Retinal pigment epithelial cell (primary cell): ENCODE measurements at places on chromosomes 2 and 18.

- DNase-seq = no peak
Observed at GRCh38 chr2:128789776-128790455, 471.2 kb upstream of the HS6ST1 start.

DNA sequence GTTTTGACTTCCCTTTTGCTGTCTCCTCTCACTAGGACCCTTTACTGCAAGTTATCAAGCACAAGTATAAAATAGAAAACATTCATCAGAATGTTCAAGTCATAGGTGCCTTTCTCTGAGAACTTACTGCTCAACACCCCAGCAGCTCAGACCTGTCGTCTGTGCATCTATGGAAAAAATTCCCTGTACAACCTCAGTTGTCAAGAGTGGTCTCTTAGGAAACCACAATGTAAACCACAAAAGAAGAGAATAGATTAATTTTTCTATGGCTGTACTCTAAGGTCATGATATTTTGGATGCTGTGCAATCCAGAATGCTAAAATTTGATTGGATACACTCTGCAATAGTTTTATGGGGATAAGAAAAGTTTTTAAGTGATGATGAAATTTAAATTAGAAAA lies 84.1 kb downstream of the RBMS1 start:
- no peak for DNase-seq

GRCh38 chr2:128379021-128380015 lies 60.6 kb upstream of the HS6ST1 start:
- DNase-seq = peak; percentile 14

- DNase-seq = no peak
Observed at GRCh38 chr18:79410171-79410641, 14.5 kb downstream of the NFATC1 start.

- DNase-seq = no peak
Observed at GRCh38 chr18:21300908-21301200, 58.8 kb downstream of the GREB1L start.

- no peak for DNase-seq
Observed at GRCh38 chr2:69918401-69918800, 3.5 kb downstream of the MXD1 start.

DNA sequence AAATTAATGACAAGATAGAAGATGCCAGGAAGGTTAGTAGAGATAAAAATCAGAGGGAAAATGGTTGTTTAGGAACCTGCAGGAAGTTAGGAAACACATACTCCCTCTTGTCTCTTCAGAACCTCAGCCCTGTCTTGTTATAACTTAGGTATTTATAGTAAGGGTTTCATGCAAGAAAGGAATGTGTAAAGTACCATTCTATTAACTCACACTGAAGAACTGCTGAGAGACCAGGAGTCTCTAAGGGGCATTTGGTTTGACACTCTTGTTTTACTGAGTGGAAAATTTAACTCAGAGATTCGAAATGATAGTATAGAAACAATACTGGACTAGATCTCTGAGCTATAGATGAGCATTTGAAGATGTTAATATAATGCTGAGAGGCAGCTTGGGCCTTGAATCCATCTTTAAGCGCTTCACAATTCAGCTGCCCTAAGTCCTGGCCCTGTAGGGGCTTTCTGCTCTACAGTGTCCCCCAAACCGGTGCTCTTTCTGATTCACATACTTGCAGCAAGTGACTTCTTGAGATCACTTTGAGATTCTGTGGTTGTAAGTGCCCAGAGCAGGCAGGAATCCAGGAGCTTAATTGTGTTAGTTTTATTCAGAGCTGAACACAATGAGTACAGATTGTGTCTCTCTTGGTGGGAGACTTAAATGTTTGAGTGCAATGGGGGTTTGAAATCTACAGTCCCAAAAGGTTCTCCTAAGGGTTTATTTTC lies 235.0 kb upstream of the RGPD4 start:
- DNase-seq = no peak

DNA sequence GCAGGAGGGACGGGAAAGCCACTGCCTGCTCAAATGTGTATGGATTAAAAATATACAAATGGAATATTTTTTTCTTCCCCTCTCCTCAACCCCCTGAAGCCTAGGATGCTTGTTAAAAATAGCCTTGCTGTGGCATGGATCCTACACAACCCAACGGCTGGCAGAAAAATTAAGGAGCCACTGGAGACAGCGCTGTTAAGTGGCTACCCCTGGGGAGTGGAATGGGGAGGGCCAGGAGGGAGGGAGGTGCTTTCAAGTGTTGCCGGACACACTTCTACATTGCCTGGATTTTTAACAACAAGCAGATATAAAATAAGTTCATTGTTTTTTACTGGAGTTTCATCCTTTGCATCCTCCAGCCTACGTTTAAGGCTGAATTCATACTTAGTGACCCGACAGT lies 66.6 kb downstream of the ZBTB7C start:
- no peak for DNase-seq
